ENCODE measurements at places on chromosomes 3 and 15.

GRCh38 chr15:91102546-91103330, 2.7 kb downstream of the SV2B start:
- DNase-seq, result no peak

GRCh38 chr3:135851201-135852081, 114.1 kb upstream of the PPP2R3A start:
- no peak for DNase-seq

- DNase-seq, result no peak
Observed at GRCh38 chr15:36599620-36600433, 20.4 kb downstream of the CDIN1 start.

DNA sequence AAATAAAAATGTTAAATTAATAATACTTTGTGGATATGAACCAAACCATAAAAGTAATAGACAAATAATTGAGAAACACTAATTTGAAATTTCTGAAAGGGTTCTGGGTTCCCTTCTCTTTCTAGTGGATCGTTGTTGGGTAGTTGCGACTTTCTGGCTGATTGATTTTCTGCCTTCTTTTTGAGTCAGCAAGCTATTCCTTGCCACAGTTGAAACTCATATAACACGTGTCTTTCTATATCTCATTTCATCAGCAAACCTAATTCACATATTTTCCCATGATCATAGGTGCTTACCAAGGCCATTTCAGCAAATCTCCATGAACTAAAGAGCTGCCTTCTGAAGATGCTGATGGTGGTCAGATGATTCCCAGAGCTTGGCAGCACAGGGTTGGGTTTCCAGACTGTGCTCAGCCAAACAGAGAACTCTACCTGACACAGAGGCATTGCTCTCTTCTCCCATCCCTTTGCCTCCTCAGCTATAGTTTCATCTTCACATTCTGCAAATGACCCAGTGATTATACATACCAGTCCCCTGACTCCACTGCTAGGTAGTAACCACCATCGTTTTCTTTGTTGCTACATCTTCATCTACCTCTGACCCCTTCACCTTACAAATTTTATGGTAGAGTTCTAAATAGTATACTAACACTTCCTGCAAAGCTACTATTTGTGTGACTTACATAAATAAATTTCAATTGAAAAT, 383.9 kb upstream of the DPH6 start:
- DNase-seq, result no peak

- DNase-seq, result no peak
Observed at GRCh38 chr3:164194842-164195241, 883.5 kb downstream of the SI start.

- no peak for DNase-seq
Observed at GRCh38 chr3:31407665-31408064, 125.1 kb upstream of the STT3B start.

DNA sequence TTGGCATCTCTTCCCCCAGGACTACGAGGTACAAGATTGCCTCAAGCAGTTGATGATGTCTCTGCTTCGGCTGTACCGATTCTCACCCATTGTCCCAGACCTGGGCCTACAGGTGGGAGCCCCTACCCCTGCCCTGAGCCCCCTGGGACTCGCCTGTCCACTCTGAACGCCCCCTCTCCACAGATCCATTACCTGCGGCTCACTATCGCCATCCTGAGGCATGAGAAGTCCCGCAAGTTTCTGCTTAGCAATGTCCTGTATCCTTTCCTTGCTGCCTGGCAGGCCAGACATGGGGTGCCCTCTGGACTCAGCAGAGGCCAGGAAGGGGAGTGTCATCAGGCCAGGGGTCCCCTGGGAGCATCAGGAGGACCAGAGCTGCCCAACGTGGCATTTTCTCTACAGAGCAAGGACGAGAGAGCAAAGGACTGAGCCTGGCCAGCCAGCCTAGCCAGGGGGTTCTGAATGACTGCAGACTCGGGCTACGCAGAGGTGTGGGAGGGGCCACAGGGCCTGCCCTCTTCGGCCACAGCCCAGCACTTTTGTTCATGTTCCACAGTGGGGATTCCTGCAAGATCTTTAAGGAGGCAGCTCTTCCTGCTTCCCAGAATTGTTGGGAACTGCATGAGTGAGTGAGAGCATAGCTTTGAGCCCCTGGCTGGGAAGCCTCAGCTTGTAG, 11.2 kb downstream of the RNF123 start:
- no peak for DNase-seq

DNA sequence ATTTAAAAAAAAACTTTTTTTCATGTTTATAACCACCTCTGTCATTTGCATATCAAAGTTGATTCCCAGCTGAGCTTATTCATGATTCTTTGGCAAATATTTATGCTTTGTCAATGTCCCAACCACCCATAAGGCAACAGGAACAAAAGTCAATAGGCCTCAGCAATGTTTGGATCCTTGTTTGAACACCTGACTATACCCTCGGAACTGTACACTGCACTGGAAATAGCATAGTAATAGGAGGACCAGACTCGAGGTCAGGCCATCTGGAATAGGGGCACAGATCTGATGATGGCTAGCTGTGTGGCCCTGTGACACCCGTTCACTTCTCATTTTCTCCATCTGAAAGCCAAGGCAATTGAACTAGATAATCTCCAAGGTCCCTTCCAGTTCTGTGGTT, 301.7 kb upstream of the ATP11B start:
- DNase-seq, result no peak

DNA sequence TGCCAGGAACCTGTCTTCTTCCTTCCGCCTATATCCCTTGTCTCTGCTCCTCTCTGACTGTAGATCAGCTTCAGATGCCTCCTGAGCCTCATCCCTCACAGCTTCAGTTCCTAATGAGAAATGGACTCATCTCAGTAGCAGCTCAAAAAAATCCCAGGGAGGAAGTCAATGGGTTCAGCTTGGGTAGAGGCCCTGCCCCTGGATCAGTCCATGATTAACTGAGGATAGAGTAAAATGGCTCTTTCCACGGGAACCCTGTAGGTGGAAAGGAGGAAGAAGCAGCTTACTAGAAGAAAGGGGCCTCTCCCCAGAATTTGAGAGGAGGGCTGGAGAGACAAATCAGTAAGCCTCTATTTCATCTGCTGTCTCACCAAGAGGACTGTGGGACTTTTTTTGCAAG, 26.9 kb upstream of the HCN4 start:
- DNase-seq, result no peak

DNA sequence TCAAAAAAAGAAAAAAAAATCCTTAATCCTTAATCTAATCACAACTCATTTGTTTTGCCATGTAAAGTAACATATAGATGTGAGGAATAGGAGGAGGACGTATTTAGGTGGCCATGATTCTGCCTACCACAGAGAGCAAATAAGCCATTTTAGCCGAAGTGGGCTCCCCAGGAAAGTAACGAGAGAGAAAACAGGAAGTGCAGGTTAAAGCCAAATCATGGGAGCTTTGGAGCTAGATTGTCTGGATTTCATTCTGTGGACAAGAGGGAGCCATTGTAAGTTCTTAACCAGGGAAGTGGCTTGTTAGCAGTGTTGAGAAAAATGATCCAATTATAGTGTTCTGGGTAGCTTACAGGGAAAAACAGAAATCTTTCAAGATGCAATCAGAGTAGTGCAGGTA, 9.4 kb downstream of the TMOD2 start:
- DNase-seq, result no peak

- no peak for DNase-seq
Observed at GRCh38 chr3:102484-102883, 94.1 kb upstream of the CHL1 start.

GRCh38 chr3:42524751-42525150, 22.3 kb downstream of the VIPR1 start:
- DNase-seq, result no peak

DNA sequence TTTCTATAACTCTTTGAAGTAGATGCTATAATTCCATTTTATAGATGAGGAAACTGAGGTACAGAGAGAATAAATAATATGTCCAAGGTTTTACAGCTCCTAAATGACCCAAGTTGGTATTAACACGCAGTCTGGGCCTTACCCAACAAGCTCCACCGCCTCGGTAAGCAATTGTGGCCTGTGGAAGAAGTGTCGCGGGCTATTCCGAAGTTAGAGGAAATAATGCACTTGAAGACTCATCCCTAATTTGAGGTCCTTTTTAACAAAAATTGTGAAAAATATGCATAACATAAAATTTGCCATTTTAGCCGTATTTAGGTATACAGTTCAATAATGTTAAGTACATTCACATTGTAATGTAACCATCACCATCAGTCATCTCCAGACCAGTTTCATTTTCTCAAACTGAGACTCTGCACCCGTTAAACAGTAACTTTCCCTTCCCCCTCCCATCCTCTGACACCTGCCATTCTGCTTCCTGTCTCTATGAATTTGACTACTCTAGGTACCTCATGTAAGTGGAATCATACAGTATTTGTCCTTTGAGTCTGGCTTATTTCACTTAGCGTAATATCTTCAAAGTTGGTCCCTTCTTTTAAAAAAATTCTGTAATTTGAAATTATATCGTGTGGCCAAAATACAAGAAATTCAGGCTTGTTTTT, 18.2 kb downstream of the IDH3A start:
- DNase-seq, result no peak

GRCh38 chr3:70608434-70608833, 296.0 kb upstream of the MDFIC2 start:
- no peak for DNase-seq

DNA sequence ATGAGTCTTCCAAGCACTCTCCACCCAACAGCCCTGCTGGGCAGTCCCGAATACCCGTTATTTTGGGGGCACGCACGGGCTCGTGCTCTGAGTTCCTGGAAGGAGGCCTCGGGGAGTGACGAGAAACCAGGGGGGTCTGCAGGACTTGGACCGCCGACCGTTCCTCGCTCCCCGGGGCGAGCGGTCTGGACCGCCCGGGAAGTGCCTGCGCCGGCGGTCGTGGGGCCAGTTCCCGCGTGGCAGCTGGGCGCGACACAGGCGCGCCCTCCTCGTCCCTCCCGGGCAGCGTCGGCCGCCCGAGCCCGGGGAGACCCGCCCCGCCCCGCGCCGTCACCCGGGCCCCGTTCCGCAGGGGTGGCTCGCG, 387 bp downstream of the GNB4 start:
- DNase-seq, result peak; percentile 46

DNA sequence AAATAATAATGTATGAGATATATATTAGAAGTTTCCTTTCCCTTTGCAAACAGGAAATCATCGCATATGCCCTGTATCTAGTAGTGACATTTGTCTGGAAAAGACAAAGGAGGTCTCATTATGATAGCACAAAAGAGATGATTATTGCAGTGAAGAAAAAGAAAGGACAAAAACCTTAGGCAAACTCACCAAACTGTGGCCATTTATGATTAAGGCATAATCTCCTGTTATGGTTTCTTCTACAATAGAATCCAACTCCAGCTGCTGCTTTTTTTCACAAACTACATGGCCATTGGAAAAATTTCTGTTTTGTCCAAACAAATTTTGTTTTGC, 218.2 kb downstream of the ATP8B4 start:
- no peak for DNase-seq

DNA sequence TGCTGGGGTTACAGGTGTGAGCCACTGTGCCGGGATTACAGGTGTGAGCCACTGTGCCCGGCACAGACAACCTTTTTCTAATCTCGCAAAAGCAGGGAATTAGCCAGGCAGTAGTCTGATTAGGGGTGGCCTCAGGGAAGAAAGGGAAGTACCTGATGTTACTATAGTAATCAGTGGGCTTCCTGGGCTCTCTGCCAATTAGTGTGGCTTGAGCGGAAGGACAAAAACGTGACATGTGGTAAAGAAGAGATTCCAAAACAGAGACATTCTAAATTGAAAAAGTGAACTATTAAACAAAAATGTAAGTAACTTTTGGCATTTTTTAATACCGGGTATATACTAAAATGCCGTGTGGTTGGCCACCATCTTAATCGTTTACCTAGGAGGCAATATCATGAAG, 48.1 kb downstream of the CFAP20DC start:
- DNase-seq, result no peak

- DNase-seq, result no peak
Observed at GRCh38 chr3:192920411-192920810, 2.8 kb upstream of the MB21D2 start.
